GM06990 (cell line): ENCODE measurements at places on chromosomes 7 and 10.

- DNase-seq = no peak
These were observed 124.4 kb downstream of the CLEC2L start for GRCh38 chr7:139647814-139648390.

GRCh38 chr7:155670521-155670920 is 26.1 kb downstream of the RBM33 start:
- no peak for DNase-seq

- no peak for DNase-seq
These were observed 59.0 kb downstream of the MET start for GRCh38 chr7:116731023-116731395.

DNA sequence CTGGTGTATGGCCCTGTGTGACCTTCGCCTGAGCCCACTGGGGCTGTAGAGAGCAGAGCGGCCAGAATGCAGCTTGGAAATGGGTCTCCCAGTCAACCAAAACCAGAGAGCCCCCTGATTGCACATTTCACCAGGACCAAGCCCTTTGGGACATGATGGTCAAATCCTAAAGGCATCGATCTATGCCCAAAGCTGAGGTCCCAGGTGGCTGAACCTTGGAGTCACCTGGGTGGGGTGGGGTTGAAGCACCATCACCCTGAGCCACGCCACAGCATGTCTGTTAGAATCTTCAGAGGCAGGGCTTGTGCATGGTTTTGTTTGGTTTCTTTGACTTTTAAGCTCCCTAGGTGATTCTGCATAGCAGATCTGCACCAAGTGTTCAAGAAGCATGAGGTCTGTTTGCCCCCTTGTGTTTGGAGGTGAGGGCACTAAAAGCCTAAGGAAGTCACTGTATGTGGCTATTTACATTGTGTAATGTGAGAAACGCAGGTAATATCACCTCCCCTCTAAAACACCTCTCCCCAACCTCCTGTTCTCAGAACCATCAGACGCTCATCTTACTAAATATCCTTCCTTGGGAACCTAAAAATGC is 9.6 kb downstream of the PKD1L1 start:
- DNase-seq = peak; percentile 26

GRCh38 chr7:50940621-50941020 is 157.9 kb upstream of the GRB10 start:
- no peak for DNase-seq
